ENCODE measurements at places on chromosomes 7 and 10.

DNA sequence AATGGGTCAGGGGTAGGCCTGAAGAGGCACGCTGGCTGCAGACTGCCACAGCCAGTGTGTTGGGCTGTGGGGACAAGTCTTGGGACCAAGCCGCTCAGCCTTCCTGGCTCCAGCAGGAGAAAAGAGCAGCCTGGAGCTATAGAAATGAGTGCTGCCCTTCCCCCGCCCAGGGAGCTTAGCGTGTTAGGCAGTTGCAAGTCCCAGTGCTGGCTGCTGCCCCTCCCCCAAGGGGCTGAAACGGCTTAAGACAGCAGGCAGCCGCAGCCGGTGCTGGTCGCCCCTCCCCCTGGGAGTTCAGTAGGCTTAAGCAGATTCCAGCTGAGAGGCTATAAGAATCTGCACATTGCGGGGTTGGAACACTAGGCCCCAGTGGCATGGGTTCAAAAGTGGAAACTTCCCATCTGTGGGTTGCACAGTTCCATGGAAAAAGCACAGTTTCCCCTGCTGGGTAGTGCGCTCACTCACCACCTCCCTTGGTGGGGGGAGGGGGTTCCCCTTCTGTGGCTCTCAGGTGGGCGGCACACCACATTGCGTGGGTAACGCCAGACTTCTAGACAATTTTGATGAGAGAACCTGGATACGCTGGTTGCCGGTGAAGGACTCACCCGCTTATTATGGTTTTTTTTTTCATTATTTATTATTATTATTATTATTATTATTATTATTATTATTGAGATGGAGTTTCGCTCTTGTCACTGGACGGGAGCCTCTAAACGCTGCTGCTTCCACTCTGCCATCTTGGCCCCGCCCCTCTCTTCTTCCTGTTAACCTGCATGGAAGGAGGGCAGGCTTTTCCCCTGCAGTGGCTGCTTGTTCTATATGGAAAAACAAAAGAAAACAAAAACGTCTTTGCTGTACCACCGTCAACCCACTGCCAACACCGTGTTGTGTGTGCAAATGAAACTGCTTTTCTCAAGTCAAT, 151.1 kb downstream of the CXCL12 start:
- DNase-seq, result no peak

GRCh38 chr10:120184547-120185337, 272.3 kb upstream of the PLPP4 start:
- DNase-seq, result no peak

DNA sequence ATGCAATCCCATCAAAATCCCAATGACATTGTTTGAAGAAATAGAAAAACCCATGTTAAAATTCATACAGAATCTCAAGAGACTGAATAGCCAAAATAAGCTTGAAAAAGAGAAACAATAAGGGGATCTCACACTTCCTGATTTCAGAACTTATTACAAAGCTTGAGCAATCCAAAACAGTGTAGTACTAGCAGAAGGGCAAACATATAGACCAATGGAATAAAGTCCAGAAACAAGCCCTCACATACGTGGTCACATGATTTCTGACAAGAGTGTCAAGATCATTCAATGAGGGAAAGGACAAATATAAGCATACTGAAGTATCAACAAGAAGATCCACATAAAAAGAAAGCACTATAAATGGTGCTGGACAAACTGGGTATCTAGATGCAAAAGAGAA, 31.9 kb downstream of the MICU1 start:
- DNase-seq, result no peak

GRCh38 chr10:132593389-132593788, 55.8 kb downstream of the INPP5A start:
- no peak for DNase-seq

- no peak for DNase-seq
Observed at GRCh38 chr7:33072471-33072870, 9.9 kb upstream of the NT5C3A start.

GRCh38 chr7:2173189-2173827, 59.4 kb downstream of the MAD1L1 start:
- no peak for DNase-seq

Data from activated T-cell treated with anti-CD3 and anti-CD28 coated beads for 24 hours (primary cell).